Left lung (tissue), 14 donors: ENCODE measurements at places on chromosomes 6 and 20. TPM values are rescaled to one million over a fixed set of nuclear protein-coding genes. Genes with fewer than 3 reads are reported as not detected.

Gene RSPH3
- polyA plus RNA-seq: 10.5 TPM

Gene BTNL2
- 3.0 TPM for polyA plus RNA-seq

Gene HDAC2
- 197 TPM for polyA plus RNA-seq

Gene SGK2
- polyA plus RNA-seq: 10.8 TPM

Gene PNPLA1
- polyA plus RNA-seq: 0.25 TPM

Gene PRL
- polyA plus RNA-seq: not detected

Gene MEP1A
- not detected for polyA plus RNA-seq

Gene RAMACL
- polyA plus RNA-seq: 0.34 TPM

Gene ENPP3
- polyA plus RNA-seq: 0.88 TPM

Gene C6orf52
- 1.5 TPM for polyA plus RNA-seq

Gene KHDC1L
- polyA plus RNA-seq: 1.2 TPM

Gene DEF6
- polyA plus RNA-seq: 7.3 TPM

Gene RIPOR3
- polyA plus RNA-seq: 2.8 TPM

Gene TBC1D20
- 33.4 TPM for polyA plus RNA-seq

Gene PDE10A
- 9.5 TPM for polyA plus RNA-seq

Gene TMEM244
- polyA plus RNA-seq: not detected

Gene SLC22A16
- polyA plus RNA-seq: not detected

Gene CST7
- polyA plus RNA-seq: 2.0 TPM

Gene OR2W1
- polyA plus RNA-seq: not detected

Gene SOBP
- 7.5 TPM for polyA plus RNA-seq

Gene FKBP1C
- 0.58 TPM for polyA plus RNA-seq

Gene STMND1
- 1.2 TPM for polyA plus RNA-seq
